ENCODE measurements at places on chromosomes 12 and 14. TPM values are rescaled to one million over a fixed set of nuclear protein-coding genes. Genes with fewer than 3 reads are reported as not detected.

DNA sequence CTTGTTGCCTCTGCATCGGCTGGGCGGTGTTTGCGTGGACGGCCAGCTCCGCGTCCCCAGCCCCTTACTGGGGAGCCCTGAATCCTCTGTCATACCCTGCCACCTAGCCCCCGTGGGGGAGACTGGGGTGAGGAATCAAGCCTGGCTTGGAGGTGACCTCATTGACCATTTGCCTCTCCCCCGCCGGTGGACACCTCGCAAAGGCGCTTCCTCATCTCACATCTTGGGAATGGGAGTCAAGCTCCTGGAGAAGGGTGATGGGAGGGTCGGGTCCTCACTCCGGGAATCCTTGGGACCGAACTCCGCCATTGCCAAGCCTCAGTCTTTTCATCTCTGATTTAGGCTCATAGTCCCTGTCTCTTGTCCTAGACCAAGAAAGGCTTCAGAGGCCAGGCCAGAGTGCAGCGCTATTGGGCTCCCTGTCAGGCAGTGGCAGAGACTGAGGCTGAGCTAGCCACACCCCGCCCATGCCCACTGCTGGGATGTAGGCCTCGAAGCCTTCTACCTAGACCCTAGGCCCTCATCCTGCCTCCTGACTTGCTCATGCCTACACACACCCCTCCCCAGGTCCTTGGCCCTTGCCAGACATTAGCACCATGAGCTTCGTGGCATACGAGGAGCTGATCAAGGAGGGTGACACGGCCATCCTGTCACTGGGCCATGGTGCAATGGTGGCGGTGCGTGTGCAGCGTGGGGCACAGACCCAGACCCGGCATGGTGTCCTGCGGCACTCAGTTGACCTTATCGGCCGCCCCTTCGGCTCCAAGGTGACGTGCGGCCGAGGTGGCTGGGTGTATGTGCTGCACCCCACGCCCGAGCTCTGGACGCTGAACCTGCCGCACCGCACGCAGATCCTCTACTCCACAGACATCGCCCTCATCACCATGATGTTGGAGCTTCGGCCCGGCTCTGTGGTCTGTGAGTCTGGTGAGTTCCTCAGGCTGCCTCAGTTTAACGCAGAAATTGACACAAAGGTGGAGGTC is 678 bp downstream of the TRMT61A start:
- no peak for DNase-seq

The MMP17 gene
- 38.8 TPM for total RNA-seq

DNA sequence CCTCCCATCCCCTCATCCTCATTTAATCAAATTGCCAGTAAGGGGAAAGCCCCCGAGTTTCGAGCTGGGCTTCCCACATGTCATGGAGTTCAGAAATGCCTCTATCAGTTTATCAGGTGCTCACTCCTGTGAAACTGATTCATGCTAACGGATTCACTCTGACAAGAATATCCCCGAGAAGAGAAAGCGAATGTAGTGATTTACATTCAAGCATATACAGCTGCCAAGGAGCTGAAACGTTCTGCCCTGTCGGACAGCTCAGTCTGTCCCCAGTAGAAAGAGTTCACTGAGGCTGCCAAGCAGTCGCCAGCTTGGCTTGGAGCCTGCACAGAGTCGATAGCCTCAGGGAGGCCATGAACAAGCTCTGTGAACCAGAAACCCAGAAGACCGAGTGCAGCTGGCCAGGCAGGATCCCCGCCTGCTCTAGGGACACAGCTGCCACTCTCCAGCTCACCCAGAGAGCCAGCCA is 88.4 kb downstream of the TMCC3 start:
- DNase-seq: no peak

DNA sequence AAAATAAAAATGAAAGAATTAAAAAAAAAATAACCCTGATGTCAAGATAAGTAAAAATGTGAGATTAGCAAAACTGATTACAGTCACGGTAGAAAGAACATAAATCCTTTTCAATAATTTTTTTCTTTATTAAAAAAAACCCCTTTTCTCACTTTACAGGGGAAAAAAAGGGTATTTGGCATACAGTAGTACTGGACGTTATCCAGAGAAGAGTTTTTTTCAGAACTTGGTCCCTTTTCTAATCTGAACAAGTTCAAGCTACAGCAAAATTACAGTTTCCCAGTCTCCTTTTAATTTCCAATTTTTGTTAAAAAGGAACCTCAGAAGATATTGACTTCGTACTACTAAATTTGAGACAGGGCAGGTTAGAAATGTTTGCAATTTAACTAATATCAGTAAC is 134.7 kb upstream of the DCN start:
- no peak for DNase-seq

- peak; percentile 25 for DNase-seq
Measured at GRCh38 chr12:63151623-63152320, 771 bp upstream of the AVPR1A start.

GRCh38 chr14:24986206-24986893 is 63.6 kb downstream of the STXBP6 start:
- DNase-seq: no peak

The RASSF9 gene
- 0.07 TPM for total RNA-seq

DNA sequence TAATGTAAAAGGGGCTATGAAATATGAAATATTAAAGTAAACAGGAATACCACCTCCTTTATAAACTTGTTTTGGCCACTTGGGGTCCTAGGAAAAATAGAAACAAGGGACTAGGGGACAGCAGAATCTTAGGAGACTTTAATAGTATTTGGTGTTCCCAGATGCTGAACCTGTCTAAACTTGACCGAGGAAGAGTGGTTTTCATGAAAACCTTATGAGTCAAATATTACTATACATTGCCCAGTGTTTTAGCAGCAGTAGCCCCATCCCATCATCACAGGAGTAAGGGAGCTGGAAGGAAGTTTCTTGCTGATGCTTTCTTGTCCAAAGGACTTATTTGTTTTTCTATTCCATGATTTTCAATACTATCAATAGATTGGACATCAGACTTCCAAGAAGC is 177.5 kb upstream of the CAND1 start:
- no peak for DNase-seq

DNA sequence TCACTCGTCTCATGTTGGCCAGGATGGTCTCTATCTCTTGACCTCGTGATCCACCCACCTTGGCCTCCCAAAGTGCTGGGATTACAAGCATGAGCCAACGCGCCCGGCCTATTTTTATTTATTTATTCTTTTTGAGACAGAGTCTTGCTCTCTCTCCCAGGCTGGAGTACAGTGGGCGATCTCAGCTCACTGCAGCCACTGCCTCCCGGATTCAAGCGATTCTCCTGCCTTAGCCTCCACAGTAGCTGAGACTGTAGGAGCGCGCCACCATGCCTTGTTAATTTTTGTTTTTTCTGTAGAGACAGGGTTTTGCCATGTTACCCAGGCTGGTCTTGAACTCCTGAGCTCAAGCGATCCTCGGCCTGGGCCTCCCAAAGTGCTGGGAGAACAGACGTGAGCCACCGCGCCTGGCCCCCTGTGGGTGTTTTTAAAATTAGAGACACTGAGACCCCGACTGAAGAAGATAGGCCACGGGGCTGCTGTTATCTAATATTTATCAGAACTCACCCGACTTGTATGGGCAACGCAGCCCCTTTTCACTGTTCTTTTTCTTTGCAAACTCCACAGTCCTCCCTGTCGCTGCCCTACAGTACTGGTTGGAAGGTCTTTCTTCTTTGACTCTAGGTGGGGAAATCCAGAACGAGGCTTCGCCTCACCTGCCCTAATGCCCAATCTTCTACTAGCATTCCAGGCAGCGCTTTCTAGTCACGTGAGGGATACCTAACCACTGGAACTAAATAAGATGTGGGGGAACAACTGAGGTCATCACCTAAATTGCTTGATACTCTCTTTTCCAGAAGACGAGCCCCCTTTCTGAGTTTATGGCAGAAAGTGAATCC is 1.4 kb upstream of the GABARAPL1 start:
- DNase-seq: no peak

DNA sequence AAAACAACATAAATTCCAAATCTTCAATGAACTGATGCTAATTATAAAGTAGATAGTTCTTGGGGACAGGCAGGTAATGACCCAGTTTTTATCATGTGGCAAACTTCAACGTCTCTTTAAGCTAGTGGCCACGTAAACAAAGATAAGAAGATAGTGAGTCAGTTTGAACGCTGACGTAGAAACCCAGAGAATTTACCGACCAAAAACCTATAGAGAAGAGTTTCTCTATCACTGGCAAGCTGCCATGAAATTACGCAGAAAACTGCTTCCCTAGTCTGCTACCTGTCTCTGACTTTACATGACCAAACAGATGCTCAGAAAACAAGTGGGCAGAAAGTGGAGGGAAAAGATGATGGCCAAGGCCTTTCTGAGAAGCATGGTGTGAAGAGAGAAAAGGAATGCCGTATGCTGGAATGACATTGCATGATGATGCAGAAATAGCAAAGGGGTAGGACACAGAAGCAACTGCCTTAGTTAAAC is 136.3 kb downstream of the ITPR2 start:
- no peak for DNase-seq

DNA sequence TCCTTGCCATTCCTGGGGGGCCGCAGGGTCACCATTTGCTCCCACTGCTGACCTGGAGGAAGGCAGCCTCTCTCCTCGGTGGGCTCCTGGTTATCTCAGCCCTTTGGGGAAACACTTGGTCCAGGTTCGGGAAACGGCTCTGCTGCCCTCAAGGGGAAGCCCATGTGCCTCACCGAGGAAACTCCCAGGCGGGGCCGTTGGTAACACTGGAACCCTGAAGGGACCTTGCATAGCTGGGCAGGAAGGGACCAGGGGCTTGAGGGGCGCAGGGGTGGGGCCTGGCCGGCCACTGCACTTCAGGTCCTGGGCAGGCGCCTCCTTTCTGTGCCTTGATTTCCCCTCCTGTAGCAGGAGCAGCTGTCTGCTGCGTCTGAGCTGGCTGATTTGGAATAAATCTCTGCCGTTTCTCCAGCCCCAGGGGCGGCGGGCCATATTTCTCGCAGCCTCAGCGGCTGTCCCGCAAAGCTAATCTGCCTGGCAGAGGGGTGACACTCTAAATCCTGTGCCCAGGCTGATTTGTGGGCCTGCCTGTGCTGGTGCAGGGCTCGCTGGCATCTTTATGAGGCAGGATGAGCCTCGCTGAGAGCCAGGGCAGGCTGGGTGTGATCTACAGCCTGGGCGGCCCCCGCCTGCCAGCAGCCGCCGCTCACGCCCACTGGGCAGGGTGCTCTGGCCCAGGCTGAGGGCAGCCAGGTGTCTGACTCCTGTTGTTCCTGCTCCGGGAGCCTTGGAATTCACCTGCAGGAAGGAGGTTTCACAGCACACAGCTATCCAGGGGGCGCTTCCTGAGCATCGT is 49.7 kb downstream of the KIF26A start:
- DNase-seq: no peak

DNA sequence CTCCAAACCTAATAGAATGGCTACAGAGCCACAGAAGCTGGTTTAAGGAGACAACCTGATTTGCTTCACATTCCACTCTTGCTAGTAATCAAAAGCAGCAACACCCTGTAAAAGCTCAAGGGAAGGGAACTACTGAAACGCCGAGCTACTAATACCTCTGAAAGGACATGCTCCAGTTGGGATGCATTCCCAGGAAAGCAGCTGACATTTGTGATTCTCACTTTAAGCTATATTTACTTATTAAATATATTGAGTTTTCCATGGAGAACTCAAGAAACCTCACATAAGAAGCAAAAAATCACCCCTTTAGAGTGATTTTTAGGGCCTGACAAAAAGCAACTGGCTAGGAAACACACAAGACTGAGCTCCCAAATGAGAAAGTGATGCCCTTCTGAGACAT is 1073.0 kb upstream of the FLRT2 start:
- DNase-seq: no peak

DNA sequence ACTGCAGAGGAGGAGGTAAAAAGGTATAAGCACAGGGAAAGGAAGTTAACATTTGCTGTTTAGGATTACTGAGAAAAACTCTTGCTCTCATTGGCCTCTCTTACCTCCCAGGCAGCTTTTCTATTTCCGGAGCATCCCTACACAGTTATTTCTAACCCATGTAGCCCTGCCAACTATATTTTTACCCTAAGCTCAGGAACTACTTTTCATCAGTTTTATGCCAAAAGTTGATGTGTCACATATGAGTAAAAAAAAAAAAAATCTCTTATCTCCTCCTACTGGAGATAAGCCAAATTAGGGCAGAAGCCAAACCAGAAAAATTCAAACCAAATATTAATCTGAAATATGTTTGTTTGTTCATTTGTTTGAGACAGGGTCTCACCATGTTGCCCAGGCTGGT is 34.4 kb upstream of the PSMA6 start:
- DNase-seq: no peak

DNA sequence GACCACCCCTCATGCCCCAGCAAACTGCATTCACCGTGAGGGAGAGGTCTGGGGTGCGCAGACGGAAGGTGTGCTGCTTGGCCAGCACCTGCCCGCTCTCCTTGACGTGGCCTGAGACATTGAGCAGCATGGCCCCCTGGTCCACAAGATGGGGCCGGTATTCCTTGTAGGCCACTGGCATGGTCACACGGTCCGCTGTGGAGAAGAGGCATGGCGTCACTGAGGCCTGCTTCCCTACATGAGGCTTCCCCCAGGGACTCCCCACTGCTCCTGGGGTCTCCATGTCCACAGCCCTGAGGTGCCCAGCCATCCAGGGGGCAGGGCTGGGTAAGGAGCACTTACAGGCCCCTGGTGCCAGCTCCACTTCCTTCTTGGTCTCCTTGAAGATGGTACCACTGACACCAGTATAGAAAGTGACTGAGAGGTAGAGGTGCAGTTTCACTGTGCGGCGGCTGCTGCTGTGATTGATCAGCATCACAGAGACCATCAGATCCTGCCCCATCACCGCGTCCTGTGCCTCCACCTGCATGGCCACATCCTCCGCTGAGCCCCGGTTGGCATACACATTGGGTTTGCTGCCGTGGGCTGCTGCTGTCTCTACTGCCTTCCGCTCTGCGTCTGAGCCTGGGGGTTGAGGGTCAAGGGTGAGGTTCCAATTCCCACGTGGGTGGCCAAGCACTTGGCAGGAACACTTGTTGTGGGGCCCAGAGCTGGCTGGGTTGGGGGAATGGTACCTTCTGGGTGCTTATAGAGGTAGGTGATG is 8.2 kb downstream of the TGM1 start:
- DNase-seq: no peak

The POTEM gene
- not detected for total RNA-seq

DNA sequence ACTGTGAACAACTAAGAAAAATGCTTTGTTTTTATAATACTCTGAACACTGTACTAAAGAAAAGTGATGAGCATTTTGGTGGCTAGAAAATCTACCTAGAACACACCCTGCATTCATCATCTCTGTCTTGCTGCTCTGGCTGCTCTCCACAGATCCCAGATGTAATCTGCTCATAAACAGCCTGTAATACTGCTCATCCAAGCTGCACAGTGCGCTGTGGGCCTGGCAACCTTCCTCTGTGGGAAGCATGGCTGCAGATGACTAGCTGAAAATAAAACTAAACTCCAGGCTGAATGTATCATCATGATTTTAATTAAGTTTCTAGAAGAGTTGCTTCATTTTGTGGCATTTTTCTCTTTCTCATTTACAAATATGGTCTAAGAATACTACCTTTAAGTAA is 200.7 kb downstream of the SLC2A13 start:
- no peak for DNase-seq

- DNase-seq: no peak
Measured at GRCh38 chr14:54837508-54838149, 65.0 kb downstream of the GCH1 start.

The TGFB3 gene
- total RNA-seq: 0.84 TPM

GRCh38 chr14:23123419-23123818 is 4.4 kb upstream of the CEBPE start:
- DNase-seq: no peak

The MYO1H gene
- total RNA-seq: not detected

- DNase-seq: no peak
Measured at GRCh38 chr12:110649341-110649847, 35.5 kb downstream of the TCTN1 start.
